Naive B cell (primary cell): ENCODE measurements at places on chromosomes 3 and 15. TPM values are rescaled to one million over a fixed set of nuclear protein-coding genes. Genes with fewer than 3 reads are reported as not detected.

GRCh38 chr3:45763303-45763675 is 33.0 kb downstream of the SLC6A20 start:
- no peak for DNase-seq

DNA sequence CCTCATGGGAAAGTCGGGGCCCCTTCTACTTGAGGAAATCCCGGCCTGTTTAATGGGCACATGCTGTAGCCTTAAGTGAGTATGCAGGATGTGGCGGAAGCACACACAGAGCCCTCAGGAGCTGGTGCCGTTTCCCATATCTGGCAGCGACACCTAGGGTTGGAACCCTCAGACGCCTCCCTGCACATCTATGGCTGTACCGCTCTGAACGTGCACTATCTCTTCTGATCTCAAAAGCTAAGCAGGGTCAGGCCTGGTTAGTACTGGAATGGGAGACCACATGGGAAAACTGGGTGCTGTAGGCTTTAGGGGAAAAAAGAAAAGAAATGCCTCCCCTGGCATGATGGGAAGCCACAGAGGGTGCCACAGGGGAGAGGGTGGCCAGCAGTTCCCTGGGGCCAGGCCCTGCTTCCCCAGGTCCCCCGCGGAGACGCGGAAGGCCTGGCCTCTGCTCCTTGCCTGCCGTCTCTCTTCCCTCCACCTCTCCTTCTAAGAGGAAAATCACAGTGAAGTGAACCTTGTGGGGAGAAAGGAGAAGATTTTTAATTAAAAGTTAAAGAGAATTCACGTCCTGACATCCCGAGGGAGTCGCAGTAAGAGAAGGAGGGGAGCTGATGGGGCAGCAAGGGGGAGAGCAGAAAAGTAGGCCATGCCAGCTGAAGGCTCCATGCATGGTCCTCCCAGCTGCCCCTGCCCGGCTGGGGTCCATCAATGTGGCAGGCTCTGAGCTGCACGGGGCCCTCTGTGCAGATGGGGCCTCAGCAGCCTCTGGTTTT is 60.5 kb upstream of the TMEM115 start:
- DNase-seq = no peak

DNA sequence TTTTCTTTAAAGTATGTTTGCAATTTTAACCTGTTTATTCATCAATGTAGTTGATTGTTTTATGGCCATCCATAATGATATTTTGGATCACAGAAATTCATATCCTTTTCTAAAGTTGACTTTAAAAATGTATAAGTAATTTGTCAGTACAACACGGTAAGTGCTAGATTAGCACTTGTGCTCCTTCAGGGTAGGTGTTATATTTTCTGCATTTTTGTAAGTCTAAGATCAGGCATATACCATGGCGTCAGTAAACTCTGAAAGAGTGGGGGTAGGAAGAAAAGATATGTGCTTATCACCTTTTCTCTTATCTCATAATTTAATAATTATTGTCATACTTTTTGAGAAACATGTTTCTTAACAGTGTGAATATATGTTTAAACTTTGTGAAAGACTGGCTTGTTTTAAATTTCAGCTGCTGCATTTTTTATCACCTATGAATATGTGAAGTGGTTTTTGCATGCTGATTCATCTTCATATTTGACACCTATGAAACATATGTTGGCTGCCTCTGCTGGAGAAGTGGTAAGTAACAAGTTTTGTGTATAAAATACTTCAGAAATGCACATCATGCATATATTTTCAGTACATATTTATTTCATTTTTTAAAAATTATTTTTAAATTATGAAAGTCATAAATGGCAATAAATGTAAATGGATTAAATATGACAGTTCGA is 22.1 kb downstream of the SLC25A26 start:
- DNase-seq = no peak

GRCh38 chr3:143529018-143529478 is 319.2 kb downstream of the SLC9A9 start:
- peak; percentile 84 for DNase-seq

DNA sequence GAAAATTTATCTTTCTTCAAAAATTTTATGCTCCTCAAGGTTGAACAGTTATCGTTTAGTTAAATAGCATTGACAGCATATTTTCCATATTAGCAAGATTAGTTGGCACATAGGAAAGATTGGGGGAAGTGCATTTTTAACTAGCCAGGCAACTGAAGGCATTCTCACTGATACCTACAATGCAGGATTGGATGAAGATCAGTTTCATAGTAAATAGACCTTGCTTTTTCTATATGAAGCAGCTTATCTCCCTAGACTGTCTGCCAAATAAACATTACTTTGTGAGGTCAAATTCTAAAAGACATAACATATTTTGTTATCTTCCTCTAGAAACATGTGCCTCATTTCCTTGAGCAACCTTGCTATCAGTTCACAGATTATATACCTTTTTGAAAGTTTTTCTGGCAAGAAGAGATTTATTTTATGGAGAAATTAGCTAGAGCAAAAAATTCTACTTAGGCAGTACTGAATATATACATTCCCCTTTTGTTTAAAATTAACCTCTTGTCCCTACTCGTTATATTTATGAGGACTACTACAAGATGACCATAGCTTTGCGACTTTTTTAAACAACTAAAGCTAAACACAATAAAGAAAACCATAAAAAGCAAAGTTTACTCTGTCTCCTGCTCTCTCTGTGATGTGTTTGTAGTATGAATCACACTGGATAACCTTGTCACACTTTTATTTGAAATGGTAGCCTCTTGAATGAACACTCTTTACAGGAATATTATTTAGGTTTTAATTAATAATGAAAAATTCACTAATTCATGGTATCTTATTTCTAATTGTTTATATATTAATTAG is 654.9 kb upstream of the TBL1XR1 start:
- DNase-seq = no peak

Gene UROC1
- not detected for polyA plus RNA-seq

Gene ZFAND6
- polyA plus RNA-seq = 183 TPM

Gene ARPC4
- polyA plus RNA-seq = 292 TPM

GRCh38 chr15:58185439-58185838 is 47.3 kb downstream of the AQP9 start:
- no peak for DNase-seq

DNA sequence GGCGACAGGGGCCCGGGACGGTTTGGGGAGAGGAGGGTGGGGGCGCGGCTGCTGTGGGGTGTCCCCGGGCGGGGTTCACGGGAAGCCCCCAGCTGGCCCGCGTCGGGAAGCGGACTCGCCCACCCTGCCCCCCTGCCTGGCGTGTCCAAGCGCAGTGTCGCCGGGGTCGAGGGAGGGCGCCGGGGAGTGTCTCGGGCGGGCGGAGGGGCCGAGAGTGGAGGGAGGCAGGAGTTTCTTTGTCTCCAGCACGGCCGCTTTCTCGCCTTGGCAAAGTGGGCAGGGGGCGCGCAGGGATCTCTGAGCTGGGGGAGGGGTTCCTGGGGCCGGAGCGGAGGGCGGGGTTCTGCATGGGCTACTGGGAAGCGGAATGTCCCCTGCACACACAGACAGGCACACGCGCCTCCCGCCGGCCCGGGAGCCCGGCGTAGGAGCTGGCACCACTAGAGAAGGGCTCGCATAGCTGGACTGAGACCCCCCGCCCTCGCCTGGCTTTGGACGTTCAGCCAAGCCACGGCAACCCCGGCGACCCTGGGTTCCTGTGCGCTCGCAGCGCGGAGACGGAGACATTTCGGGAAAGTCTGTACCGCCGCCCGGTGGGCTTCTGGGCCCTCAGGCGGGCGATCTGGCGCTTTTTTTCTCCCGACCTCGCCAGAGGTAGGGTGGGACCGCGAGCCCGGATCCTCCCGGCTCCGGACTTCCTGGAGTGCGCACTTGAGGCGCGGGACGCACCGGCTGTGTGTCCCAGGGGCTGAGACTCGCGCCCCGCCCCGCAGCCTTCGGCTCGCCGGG is 822 bp downstream of the ST8SIA2 start:
- no peak for DNase-seq

Gene CCDC9B
- polyA plus RNA-seq = not detected

GRCh38 chr3:2838546-2839157 is 271.5 kb downstream of the IL5RA start:
- DNase-seq = no peak

GRCh38 chr15:49492151-49492550 is 69.1 kb downstream of the FGF7 start:
- DNase-seq = no peak

DNA sequence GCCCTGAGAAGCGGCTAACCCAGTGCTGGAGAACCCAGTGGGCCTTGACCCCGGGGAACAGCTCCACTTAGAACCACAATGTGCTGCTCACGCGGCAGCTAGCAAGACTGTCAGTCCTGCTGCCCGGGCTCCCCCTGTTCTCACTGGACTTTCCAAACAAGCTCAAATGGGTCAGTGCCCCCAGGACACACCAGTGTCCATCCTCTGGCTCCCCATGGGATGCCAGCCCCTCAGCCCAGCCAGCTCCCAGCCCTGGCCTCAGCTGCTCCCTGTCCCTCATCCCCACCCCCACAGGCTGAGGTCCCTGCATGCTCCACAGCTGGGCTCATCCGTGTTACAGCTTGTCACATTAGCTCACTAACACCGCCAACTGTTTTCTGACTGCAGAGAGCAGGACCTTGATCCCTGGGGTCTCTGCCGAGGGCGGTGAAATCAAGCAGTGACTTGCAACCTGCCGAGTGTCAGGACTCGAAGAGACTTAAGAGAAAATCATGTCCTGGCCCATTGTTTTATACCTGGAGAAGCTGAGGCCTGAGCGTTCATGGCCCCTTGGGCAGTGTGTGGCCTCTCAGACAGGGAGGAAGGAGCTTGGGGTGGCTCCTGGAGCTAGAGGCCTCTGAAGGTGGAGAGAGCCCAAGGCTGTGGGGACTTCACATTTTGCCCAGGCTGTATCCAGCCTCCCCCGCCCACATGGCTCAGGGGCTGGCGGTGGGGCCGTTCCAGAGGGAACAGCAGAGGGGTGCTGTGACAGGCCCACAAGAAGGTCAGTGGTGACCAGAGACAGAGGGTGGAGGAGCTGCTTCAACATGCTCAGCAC is 157.5 kb downstream of the MEGF11 start:
- no peak for DNase-seq

- DNase-seq = no peak
These were observed 22.1 kb upstream of the IP6K2 start for GRCh38 chr3:48738926-48739616.

- DNase-seq = no peak
These were observed 1.0 kb downstream of the DTWD1 start for GRCh38 chr15:49621887-49622286.

- DNase-seq = no peak
These were observed 80.3 kb upstream of the KCNAB1 start for GRCh38 chr3:156040041-156040440.

DNA sequence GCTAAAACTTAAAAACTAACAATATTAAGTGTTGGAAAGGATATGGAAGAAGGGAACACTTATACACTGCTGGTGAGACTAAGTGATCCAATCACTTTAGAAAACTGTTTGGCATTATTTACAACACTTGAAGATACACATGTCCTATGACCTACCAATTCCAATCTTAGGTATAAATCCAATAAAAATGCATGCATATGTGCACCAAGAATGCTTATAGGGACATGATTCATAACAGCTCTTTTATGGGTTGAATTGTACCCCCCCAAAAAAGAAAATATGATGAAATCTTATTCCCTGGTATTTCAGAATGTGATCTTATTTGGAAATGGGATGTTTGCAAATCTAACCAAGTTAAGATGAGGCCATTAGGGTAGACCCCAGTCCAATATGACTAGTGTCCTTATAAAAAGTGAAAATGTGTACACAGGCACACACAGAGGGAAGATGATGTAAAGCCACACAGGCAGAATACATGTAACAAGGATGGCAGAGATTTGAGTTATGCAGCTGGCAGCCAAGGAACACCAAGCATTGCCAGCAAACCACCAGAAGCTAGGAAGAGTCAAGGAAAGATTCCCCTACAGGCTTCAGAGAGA is 15.3 kb downstream of the CCR8 start:
- DNase-seq = no peak

Gene SKOR1
- polyA plus RNA-seq = 0.07 TPM

- DNase-seq = no peak
These were observed 202.0 kb downstream of the UBE2E2 start for GRCh38 chr3:23405081-23405480.

DNA sequence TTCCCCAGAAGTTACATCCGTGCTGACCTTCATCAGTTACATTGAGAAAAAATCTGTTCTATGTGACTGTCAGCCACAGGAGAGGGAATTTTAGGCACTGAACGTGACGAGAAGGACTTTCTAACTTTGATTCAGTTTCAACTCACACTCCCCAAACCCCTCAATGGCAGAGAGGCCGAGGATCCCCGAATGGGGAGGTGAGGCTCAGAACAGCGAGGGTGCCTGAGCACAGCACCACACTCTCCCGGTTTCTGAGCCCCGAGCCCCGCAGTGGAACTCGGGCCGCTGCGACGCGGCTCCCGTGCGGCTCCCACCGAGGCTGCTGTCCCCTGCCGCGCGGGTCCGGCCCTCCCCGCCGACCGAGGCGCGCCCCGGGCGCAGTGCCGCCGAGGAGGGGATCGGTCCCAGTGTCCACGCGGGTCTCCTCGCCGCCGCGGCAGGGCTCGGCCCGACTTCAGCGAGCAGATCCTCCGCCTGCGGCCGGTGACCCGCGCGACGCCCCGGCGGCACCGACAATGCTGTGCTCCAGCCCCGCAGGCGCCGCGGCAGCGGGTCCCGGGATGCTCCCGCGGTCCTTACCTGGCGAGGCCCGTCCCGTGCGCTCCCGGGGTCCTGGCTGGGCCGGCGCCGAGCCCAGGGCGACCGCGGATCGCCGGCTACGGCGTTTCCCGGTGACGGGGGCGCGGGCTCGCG is 439 bp downstream of the CTXND1 start:
- DNase-seq = no peak

Gene CCR5
- polyA plus RNA-seq = not detected

Gene UTS2B
- polyA plus RNA-seq = not detected

Gene PATL2
- polyA plus RNA-seq = 19.2 TPM

Gene SLC6A20
- polyA plus RNA-seq = not detected

- no peak for DNase-seq
These were observed 909.2 kb downstream of the NSUN3 start for GRCh38 chr3:94972066-94972465.

Gene TMCO5A
- not detected for polyA plus RNA-seq

DNA sequence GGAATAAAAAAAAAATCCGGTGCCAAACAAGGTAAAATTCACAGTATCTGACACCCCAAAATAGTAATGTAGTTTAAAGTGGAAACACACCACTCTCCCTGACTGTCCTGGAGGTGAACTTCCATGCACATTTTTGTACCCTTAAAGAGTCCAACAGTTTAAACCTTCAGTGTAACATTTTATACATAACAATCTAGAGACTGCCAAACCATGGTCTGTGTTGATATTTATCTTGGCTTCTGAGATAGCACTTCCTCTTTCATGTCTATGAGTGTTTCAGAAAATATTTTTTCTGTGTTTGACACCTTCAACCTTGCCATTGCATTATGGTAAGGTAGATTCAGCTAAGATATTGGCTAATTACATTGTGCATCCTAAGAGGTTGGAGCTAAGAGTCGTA is 13.9 kb downstream of the TMEM45A start:
- DNase-seq = no peak

- DNase-seq = no peak
These were observed 3.0 kb upstream of the SHC4 start for GRCh38 chr15:48966595-48967301.

GRCh38 chr3:169103951-169104941 is 559.3 kb downstream of the MECOM start:
- DNase-seq = no peak
